PC-3 (cell line): ENCODE measurements at places on chromosomes 13 and 19.
A peak's percentile ranks its signal among the peaks of the same experiment; 100 is the strongest.

- DNase-seq, result peak; percentile 16
Measured at GRCh38 chr13:20869540-20869939, 33.0 kb downstream of the XPO4 start.

- DNase-seq, result peak; percentile 48
Measured at GRCh38 chr13:68608147-68608546, 1378.0 kb upstream of the PCDH9 start.

- DNase-seq, result no peak
Measured at GRCh38 chr19:29528946-29529645, 3.3 kb downstream of the VSTM2B start.

DNA sequence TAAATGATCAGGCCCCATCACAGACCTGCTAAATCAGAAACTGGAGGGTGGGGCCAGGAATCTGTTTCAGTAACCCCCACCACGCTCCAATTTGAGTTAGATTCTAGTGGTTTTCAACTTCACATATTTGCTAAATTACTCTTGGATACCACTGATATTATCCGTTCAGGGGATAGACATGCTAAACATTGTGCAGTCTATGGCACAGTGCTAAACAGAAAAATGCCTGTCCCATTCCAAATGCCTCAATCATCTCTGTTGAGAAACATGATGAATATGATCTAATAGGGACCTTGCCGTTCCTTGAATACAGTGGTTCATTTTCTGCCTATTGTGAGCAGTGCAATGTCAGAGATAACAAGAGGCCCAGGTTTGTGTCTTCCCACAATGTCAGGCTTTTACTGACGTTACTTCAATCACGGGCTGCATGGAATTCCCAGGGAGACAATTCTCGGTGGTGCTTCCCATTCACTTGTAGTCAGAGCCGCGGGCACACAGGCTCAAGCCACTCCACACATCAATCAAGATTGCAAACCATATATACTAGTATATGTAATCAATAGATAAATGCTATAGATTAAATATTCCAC lies 52.7 kb downstream of the MYO16 start:
- DNase-seq, result no peak

DNA sequence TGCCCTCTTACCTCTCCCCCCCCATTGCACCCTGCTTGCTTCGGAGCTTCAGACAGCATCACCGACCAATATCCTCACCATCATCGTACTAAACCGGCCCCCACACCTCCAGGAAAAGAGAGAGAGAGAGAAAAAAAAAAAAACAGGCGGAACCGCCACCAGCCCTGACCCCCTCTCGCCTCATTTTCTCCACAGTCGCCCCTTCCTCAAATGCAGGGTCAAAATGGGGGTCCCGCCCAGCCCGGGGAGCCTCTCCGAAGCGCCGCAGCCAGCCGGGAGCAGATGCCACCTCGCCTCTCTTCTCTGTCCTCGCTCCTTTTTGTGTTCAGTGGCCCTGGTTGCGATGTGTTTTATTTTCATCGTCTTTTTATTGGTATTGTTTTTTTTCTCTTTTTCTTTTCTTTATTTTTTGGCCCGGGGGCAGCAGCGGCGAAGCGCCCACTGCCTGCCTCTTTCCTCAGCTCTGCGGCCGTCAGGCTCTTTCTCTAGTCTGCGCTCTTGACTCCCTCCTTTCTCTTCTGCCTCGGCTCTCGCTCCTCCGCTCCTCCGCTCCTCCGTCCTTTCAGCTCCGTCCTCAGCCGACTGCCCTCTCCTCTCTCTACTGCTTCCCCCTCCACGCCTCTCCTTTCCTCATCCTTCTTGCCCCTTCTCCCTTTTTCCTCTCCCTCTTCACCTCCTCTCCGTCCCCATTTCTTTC lies 41.4 kb downstream of the DEDD2 start:
- DNase-seq, result peak; percentile 19
